ENCODE measurements at places on chromosomes 11 and 22.

GRCh38 chr22:20284471-20285086, 16.5 kb upstream of the RTN4R start:
- no peak for DNase-seq

DNA sequence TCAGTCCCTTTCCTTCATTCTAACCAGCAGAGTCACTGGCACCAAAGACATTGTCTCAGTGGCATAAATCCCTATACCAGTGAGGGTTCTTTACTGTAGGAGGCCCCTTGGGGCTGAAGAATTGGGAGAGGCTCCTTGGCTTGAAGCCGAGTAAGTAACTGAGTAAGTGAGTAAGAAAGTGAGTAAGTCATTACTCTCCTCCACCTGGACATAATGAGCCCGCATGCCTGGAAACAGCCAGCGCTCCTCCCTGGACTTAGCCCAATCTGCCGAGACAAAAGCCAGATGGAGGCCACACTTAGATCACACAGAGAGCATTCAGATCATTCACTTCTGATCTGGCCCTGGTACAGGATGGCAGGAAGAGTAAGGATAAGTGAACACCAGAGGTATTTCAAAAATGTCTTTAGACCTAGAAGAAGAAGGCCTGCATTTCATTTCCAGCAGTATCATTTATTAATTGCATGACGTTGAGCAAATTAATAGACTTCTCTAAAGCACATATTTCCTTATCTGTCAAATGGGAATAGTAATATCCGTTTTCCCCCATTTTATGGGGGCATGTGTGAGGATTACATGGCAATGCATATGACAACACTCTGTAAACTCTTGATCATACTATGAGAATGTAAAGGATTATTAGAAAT, 8.2 kb upstream of the MICAL3 start:
- peak; percentile 46 for DNase-seq

- no peak for DNase-seq
Observed at GRCh38 chr22:22408731-22409696, 99.5 kb downstream of the ZNF280B start.

GRCh38 chr11:123344790-123345357, 85.2 kb upstream of the GRAMD1B start:
- no peak for DNase-seq

- no peak for DNase-seq
Observed at GRCh38 chr11:30395751-30396150, 72.8 kb downstream of the ARL14EP start.

DNA sequence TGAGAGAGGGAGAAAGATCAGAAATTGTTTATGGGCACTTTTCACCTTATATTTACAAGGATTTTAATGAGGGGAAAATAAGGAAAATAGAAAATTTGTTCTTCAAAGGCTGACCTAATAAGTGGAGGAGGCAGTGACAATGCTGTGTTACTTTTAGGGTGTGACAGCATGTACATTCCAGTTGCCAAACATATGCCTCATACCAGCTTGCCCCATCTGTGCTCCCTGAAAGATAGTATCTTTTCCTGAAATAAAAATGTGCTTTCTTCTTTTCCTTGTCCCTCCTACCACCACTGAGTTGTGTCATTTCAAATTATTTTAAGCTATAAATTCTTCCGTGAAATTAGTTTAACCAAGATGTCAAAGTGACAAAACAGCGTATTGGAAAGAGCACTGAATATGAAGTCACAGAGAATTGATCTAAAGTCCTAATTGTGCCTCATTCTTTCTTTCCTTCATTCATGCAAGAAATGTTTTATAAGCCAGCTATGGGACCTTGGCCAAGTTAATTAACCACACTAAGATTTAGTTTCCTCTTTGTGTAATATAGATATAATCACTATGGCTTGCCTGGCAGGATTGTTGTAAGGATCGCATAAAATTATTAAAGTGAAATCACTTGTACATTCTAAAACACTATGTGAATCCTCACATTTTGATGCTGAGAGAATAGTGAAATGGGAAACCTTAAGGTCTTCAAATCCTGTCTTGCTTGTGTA, 1307.5 kb upstream of the TENM4 start:
- DNase-seq, result no peak

DNA sequence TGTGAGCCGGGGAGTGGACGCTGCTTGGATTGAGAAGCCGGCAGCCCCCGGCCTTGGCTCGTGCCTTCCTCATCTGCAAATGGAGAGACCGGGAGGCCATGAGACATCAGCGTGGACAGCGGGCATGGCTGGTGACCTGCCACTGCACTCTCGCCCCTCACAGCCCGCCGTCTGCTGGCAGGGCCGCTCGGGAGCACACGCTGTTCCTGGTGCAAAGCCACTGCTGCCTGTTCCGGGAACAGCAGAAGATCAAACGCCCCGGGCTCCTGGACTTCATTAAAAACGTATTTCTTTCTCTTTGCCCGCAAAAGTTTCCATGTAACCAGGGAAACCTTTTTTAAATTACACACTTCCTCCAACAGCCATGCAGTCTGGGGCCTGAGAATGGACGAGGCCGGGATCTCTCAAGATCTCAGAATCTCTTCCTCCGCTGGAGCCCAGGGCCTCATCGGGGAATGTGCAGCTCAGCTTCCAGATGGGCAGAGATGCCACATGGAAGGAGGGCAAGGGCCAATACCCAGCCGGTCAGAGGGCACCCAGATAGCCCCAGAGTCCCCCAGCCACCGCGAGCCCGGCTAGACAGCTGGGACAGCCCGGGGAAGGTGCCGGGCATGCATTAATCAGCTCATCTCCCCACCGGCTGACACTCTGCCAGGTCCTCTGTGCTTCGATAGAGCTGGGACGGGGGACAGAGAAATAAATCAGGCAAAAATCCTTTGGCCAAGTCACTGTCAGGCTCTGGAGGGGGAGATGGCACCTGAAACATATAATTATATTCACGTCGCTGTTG, 62.8 kb upstream of the PRR5 start:
- DNase-seq, result no peak

- DNase-seq, result no peak
Observed at GRCh38 chr11:112507281-112507680, 246.6 kb upstream of the PLET1 start.

- no peak for DNase-seq
Observed at GRCh38 chr22:36678477-36678876, 25.1 kb downstream of the CACNG2 start.

GRCh38 chr11:116703421-116703820, 69.4 kb downstream of the BUD13 start:
- peak; percentile 25 for DNase-seq

GRCh38 chr22:29726106-29726505, 6.3 kb downstream of the CABP7 start:
- DNase-seq, result no peak

GRCh38 chr11:100618914-100619313, 68.2 kb upstream of the ARHGAP42 start:
- DNase-seq, result no peak

GRCh38 chr11:12224537-12224893, 114.1 kb downstream of the MICAL2 start:
- no peak for DNase-seq

DNA sequence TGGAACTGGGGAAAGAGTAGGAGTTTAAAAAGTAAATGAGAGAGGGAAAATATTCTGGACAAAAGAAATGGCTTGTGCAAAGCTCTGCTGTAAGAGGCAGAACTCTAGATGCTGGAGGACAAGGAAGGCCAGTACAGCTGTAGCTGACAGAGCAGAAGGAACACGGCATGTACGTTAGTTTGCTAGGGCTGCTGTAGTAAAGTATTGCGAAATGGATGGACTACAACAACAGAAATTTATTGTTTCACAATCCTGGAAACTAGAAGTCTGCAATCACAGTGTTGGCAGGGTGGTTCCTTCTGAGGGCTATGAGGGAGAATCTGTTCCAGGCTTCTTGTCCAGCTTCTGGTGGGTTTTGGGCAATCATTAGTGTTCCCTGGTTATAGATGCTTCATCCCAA, 454.4 kb downstream of the NTM start:
- no peak for DNase-seq

GRCh38 chr11:86923999-86924766, 31.0 kb downstream of the FZD4 start:
- DNase-seq, result no peak

- DNase-seq, result no peak
Observed at GRCh38 chr11:90532125-90532524, 309.3 kb upstream of the CHORDC1 start.

- no peak for DNase-seq
Observed at GRCh38 chr22:49251371-49251770, 576.3 kb downstream of the BRD1 start.

DNA sequence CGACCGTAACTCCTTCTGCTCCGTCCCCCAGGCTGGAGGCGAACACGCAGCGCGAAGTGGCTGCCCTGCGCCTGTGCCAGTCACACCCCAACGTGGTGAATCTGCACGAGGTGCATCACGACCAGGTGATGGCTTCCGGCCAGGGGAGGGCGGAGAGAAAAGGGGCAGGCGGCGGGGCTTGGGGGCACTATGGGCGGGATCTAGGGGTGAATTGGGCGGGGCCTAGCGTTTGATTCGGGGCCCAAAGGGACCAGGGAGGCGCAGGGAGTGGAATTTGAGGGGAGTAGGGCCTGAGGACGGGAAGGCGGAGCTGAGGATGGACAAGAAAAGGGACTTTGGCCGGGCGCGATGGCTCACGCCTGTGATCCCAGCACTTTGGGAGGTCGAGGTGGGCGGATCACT, 9.7 kb downstream of the RPS6KA4 start:
- no peak for DNase-seq

DNA sequence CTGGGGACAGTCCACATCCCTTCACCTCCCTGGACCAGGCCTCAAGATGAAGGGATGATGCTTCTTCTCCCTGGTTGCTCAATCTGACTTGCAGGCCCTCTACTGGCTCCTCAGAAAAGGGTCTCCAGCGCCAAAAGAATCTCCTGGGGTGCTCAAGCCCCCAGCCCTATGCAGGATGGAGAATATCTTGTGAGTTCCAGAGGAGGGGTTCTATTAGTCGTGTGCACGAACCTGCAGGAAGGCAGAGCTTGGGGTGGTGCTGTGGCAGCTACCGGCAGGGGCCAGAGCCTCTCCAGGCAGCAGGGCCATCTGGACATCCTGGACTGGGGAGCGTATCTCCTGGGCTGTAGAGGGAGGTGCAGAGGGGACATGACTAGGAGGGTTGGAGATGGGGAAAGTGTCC, 1339.5 kb downstream of the BRD1 start:
- no peak for DNase-seq

GRCh38 chr11:67261946-67262681, 4.2 kb upstream of the GRK2 start:
- no peak for DNase-seq

- no peak for DNase-seq
Observed at GRCh38 chr11:106917973-106918372, 100.3 kb downstream of the GUCY1A2 start.

DNA sequence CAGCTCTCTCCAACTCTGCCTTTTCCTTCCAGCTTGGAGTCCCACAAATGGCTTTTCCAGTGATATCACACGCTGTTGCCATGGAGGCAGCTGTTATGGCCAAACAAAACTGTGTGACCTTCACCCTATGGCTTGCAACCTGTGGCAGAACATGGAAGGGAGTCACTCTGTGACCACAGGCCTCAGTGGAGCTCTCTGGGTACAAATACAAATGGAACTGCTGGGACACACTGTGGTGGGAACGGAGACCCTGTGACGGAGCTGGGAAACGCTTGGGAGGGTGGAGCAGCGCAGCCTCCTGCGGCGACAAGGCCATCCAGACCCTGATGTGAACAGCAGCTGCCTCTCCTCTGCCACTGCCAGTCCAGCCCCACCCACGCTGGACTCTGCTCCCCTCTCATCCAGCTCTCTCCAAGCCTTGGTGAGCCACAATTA, 162.5 kb downstream of the ETS1 start:
- DNase-seq, result no peak

DNA sequence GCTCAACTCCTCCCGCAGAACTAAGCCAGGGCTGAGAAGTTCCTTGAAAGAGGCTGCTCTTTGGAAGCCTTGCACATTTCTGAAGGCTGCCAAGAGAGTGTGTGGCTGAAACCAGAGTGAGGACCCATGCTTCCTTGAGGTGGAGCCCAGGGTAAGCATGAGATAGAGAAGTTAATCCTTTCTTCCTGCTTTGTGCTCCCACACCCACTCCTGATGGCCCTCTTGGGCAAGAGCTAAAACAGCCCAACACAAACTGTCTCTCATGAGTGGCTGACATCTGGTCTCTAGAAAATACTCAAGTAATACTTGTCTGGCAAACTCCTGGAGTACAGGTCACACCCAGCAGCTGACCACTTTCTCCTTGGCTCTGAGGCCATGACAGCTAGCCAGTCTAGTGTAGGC, 523.7 kb downstream of the INSC start:
- no peak for DNase-seq

DNA sequence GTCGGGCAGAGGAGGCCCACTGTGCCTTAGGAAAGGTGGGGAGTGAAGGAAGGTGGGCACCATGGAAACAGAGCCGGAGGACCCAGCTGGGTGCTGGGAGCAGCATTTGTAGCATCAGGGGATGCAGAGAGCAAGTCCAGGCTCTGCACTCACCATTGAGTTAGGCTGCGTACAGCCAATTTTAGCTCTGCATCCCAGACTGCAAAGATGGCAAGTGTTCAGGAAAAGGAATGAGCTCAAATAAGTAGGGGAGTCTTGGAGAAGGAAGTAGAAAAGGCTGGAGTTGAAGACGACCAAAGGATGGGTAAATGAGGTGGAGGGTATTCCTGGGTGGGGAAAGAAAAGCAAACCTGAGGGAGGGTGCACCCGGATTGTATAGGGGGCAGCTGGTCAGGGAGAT, 31.6 kb upstream of the ETS1 start:
- no peak for DNase-seq

- DNase-seq, result no peak
Observed at GRCh38 chr11:75896843-75897419, 81.9 kb downstream of the UVRAG start.

GRCh38 chr22:43272301-43272700, 70.9 kb downstream of the SCUBE1 start:
- no peak for DNase-seq

- no peak for DNase-seq
Observed at GRCh38 chr22:46091277-46091977, 58.9 kb upstream of the PPARA start.

DNA sequence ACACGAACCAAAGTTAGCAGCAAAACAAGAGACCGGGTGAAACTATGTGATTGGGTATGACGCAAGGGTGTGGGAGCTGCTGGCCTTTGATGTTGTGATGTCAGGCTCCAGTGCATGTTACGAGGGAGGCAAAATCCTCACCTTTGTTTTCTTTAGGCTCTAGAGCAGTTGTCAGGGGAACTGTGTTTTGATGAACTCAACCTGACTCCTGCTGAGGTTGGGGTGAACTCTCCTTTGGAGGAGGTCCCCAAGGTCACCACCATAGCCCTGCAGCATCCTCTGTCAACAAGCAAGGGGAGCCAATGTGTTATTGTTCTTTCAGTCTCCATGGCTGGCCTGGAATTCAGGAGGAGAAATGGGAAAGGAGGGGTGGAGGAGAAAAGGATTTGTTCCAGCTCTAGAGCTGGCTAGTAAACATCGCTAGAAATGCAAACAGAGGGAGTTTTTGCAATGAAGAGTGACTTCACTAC, 33.8 kb downstream of the RASSF10 start:
- DNase-seq, result no peak

DNA sequence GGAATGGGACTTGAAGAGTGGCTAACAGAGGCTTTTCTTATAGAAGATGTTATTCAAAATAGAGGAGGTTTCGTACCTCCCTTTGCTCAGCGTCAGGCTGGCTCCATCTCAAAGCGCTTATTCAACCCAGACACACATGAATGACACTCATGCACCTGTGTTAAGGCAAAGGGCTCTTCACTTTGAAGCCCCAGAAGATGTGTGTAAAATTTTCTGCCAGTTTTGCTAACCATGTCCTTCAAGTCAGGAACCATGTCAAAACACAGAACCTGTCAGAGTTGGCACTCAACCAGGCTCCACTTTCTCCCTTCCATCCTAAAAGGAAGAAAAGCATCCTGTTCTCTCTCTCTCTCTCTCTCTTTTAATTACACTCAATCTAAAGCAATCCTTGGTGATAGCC, 352.8 kb upstream of the NARS2 start:
- no peak for DNase-seq

GRCh38 chr11:94400050-94400449, 1.2 kb downstream of the GPR83 start:
- DNase-seq, result no peak

All from DMS 273 treated with DMSO at 0.1 percent for 48 hours (cell line).